ENCODE measurements at places on chromosomes 6 and 20.

DNA sequence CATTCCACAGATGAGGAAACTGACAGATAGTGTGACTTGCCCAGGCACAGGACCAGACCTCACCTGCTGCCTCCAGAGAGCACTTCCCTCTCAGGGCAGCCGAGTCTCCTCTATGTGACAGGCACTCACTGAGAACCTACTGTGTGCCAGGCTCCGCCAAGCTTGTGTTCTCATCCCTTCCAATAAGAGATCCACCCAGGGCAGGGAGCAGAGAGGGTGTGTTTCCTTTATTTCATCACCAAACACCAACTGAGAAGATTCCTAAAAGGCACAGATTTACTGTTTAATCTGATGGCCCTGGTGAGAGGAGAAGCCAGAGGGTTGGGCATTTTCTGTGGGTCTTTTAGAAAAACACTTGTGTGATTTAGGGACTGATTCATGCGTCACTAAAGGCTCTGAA, 20.5 kb downstream of the SIRPA start:
- no peak for DNase-seq

GRCh38 chr20:47438464-47439381, 63.0 kb upstream of the NCOA3 start:
- peak; percentile 33 for DNase-seq

DNA sequence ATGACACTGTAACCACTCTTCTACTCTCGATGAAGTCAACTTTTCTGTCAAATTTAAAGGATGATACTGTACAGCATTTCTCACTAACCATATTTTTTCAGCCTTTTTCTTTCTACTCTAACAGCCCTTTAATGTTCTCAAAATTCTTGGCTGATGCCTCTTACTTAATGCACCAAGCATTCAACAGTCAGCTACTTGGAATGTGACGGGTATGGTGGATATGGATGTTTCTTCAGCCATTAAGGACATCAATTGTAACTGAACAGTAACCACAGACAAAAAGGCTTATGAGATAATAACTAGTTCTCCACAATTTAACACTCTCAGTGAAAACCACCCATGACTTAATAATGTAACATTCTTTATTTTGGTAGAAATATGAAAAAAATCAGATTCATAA, 467.2 kb upstream of the ZNF337 start:
- no peak for DNase-seq

DNA sequence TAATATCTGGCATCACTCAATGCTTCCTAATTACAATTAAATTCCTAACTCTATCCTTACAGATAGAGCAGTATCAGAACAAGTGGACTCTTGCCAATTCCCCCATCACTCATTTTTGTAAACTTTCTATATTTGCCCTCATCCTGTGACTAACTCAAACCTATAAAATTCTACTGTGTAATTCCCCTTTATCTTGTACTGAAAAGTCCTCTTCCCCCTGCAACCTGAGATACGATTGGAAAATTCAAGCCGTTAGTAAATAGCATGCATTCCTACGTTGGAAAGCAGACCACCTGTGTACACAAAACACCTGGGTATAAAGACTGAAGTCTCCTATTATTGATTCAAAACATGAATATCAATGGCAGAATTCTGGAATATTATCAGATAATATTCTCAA, 70.4 kb upstream of the KCNQ5 start:
- no peak for DNase-seq
